Upper lobe of right lung (tissue), 1 donor: ENCODE measurements at places on chromosomes 7 and 10. TPM values are rescaled to one million over a fixed set of nuclear protein-coding genes. Genes with fewer than 3 reads are reported as not detected.
A peak's percentile ranks its signal among the peaks of the same experiment; 100 is the strongest.

SHH gene
- total RNA-seq: 10.1 TPM

LIPN gene
- total RNA-seq: 1.0 TPM

AGAP9 gene
- 6.0 TPM for total RNA-seq

NXPH1 gene
- not detected for total RNA-seq

AGK gene
- 17.5 TPM for total RNA-seq

LRRC18 gene
- total RNA-seq: 0.96 TPM

DNA sequence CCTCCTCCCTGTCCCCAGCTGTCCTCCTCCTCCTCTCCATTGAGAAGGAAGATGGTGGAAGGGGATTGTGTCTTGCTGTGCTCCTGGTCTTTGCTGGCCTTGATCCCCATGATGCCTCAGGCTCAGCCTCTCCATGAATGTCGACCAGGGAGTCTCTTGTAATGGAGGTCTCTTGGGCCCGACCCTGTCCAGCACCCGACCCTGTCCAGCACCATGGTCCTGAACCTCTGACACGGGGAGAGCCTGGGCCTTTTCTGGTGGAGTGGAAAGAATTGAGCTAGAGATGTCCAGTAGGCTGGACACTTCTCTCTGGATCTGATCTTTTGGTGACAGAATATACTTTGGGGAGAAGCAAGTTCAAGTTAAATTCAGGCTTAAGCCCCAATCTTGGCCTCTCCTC lies 42.3 kb upstream of the HMX3 start:
- no peak for DNase-seq

GRCh38 chr10:11232222-11232961 lies 214.7 kb downstream of the CELF2 start:
- no peak for DNase-seq

- DNase-seq: no peak
Measured at GRCh38 chr7:48285373-48285772, 114.1 kb downstream of the ABCA13 start.

DNA sequence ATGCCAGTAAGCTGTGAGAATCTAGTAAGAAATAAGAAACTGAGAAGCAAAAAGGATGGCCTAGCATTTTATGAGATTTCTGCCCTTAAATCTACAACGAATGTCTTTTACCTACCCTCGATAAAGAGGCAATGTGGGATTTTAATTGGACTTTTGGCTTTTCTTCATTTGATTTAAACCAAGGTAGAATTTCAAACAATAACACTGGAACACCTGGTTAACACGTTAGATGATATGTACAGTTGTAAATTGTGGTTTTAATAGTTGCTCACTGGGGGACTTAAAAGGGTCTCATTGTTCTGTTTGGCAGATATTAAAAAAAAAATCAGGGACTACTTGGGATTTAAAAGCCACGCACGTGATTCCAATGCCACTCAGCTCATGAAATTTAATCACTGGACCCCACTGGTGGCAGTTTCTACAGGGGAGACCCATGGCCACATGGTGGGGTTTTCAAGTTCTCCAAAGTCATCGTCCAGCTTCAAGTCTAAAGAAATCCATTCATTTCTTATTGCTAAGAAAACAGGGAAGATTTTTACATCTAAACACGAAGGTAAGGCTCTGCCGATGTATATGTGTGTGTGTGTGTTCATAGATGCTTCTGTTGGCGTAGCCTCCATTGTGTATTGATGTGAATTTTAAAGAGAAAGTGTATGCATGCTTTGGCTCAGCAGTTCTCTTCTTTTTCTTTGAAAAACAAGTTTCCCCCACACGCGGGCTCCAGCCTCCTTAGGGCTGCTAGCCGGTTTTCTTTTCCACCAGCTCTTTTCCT lies 588.6 kb upstream of the MKI67 start:
- no peak for DNase-seq

DNA sequence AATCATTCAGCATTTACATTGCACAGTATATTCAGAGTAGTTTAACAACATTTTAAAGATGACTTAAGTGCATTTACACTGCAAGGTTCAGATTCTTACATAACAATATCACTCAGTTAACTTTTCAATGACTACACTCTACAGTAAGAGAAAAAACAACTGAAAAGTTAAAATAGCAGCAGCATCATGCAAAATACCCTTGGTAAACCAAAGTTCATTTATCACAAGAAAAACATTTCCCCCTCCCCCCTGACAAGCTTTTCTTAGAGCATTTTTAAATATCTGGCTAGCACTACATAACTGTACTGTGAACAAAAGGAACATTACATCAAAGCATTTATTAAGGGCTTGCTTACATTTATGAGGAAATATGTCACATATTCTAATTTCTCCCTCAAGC lies 179.5 kb upstream of the HGF start:
- DNase-seq: no peak

DNA sequence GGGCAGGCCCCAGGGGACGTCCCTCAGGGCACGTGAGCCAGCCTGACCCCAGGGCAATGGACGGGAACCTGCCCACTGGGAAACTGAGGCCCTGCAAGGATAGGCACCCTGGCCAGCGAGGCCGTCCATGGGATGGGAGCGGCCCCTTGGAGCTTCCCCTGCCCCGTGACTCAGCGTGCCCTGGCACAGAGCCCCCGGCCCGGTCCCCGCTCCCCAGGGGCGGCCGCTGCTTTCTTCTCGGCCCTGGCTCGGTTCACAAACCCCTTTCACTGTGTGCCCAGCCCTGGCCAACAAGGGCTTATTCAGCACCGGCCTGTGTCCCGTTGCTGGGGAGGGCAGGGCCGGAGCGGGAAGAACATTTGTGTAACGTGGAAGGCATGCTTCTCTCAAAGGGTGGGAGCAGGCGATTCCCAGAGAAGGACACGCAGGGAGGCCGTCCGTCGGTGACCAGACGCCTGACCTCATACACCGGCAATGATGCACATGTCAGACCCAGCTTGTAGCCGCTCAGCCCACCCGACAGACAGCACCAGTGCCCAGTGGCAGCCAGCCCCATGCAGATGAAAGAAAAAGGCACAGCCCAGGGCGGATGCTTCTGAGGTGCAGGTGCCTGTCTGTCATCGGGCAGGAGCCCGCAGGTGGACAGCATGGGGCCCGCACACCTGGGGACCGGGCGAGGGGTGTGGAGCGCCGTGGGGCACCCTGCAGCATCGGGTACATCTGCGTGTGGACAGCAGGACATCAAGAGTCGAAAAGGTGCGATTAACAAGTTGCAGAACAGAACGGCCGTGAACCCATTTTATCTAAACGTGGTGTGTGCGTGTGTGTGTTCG lies 94.5 kb downstream of the PDGFA start:
- no peak for DNase-seq

DNA sequence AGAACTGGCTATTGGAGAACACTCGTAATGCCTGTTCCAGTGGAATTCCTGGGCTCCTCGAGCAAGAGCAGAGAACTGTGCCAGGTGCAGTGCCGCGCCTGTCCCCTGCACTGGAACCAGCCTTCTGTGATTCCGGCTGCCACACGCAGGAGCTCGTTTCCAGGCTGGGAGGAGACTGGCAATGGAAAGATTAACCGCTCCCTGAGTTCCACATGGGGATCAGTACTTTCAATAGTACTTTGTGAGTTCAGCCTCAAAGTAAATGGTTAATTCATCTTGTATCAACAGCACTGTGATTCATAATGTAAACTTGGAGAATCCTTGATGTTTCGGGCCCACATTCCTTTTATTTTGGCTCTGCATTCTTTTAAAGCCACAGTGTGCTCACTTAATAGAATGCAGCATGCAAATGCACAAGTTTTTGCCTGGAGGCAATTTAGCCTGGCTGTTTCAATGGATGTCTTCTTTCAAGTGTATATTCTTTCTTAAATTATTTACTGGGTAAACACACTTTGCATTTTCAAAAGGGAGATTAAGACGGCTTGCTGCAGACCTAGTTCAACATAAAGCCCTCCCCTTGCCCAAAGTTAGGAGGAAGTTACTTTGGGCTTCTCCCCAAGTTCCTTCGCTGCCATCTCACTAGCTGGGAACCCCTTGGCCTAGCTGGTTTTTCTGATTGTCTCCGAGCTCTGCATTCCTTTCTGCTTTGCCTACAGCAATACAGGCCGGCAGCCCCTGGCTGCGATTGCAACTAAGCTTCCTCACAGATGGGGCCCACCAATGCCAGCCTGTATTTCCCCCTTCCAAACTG lies 138.1 kb upstream of the TCF7L2 start:
- peak; percentile 81 for DNase-seq

DNA sequence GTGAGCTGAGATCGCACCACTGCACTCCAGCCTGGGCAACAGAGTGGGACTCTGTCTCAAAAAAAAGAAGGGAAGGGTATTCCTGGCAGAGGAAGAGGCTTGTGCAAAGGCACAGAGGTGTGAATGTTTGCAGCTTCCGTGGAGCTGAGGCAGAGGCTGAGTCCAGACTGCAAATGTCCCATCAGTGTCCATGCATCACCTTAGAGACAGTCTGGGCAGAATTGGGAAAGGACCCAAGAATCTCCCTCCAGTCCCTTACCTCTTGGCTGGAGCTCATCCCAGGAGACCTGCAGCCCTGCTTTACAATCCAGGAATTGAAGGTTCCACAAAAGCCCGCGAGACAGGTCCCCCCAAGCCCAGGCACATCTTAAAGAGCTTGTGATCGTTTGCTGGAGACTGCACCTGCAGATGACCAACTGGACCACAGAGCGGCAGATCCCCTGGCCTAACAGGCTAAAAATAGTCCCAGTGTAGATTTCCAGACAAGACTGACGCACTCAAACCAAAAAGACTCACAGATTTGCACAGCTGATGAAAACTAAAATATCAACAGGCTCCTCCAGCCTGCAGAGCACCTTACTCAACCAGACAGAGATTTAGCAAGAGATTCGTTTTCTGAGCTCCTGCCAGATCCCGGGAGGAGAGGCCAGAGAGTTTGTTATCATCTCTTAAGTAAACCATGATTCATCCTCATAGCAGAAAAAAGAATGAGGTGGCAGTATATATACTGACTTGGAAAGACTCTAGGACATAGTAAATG lies 22.9 kb upstream of the NANOS1 start:
- peak; percentile 33 for DNase-seq

DNA sequence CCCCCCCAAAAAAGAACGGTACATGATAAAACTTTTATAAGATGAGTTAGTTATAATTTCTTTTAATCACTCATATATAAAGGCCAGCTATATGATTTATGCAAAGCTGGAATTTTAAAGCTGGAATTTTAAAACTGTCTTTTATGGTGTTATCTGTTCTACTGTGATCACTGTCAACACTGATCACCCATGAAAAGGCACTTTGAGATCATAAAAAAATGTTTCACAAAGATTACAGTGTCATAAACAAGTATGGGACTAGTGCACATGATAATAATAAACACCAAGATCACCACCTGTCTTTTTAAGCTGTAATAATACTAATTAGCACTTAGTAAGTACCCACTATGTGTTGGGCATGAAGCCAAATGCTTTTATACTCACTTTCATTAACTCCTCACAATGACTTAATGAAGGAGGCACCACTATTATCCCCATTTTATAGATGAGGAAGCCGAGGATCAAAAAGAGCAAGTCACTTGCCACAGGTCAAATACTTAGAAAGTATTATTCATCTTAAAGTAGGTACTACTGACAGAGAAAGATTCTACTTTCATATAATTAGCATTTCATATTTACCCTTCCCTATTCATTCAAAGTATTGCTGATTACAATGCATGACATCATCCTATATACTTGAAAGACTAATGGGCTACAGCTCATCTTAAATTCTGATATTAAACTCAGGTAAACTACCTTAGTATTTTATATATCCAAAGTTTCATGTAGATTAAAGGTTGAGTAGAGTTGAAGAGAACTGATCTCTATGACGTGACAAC lies 8.3 kb upstream of the RHOBTB1 start:
- DNase-seq: no peak

DNA sequence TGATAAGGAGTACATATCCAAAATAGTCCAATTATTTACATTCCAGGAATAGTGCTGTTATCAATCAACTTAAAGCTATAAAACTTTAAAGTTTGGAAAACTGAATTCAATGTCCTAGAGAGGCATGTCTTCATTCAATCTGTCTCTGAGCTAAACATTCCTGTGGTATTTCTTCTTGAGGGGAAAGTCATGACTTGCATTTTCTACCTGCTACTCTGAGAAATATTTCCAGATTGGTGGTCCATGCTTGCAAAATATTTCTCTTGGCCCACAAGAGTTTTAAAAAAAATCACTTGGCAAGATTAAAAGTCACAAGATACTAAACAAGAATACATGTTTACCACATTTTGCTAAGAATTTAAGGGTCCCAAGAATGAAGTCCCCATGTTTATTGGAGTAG lies 63.6 kb upstream of the HGF start:
- DNase-seq: no peak

GRCh38 chr10:97149079-97149531 lies 36.7 kb downstream of the SLIT1 start:
- peak; percentile 40 for DNase-seq

DNA sequence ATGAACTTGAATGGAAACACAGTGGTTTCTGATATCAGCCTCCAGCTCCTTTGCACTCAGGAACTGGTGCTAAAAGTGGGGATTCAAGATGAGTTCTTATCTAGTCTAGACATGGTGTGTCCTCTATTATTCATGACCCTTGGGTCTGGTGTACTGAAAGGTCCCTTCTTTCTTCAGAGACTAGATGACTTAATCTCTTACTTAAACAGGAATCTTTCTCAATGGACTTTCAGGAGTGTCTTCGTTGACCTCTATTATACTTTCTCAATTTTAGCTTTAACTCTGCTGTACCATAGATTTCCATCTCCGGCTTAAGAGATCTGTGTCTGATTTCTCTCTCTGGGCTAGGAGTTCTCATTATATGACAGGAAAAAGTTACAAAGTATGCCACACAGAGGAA lies 83.5 kb upstream of the INHBA start:
- no peak for DNase-seq

DNA sequence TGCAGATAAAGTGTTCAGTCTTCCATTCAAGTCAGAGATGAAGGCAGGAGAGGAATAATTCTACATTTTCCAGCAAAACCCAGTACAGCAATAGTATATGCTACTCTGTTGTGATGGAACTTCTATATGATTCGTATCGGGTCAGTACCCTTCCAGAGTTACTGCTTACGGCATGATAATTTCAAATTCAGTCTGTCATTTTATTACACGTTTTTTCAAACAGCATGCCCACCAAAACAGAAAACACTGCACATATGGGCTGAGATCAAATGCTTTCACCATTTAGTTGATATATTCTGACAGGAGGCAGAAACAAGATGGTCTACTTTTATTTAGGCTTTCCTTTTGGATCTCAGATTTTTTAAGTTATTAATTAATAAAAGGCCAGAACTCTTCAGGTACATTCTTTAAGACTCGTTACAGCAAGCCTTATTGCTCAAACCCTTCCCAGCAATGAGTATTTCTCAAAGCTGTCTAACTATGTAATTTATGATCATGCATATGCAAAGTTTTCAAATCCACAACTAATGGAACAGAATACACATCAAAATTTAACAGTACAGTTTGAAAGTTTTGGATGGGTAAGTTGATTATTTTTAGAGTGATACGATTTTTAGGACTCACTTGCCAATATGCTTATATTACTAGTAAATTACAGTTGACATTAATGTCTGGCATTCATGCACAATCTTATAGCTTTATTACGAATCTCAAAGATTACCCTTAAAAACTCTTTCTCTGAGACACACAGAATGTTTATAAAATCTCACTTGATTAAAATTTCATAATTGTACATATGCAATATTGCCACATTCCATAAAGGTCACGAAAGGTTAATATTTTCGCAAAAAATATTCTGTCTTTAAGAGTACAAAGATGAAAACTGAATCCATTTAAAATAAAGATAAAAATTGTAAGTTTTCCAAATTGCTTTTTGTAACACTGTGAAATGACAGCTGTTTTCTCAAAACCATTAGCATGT lies 91.0 kb downstream of the ANK3 start:
- DNase-seq: no peak

GRCh38 chr7:617614-618538 lies 98.2 kb upstream of the PDGFA start:
- DNase-seq: peak; percentile 58
